ENCODE measurements at places on chromosomes 5 and 9.

- no peak for DNase-seq
Measured at GRCh38 chr9:119880361-119880760, 511.1 kb upstream of the BRINP1 start.

- DNase-seq, result no peak
Measured at GRCh38 chr9:135703726-135704125, 1.7 kb downstream of the KCNT1 start.

DNA sequence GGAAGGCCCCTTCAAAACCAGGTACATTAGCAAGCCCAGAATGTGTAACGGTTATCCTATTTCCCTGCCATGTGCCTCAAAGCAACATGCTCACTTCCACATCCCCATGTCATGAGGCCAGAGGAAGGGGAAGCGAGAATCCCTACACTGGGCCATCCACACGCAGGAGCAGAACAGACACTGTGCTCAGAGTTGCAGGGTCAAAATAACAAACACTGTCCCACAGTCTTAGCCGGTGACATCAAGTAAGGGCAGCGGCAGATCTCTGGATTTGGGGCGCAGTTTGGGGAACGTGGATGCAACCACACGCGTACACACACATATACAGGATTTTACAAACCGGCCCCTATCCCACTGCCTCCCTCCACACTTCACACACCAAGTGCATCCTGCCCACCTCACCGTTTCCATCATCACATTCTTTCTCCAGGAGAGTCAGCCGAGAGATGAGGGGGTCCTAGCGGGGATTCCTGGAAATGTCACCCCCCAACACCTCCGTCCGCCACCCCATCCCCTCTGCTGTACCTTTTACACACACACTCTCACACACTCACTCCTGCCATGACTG, 776 bp downstream of the APBA1 start:
- DNase-seq, result no peak

GRCh38 chr5:81965524-81965923, 6.3 kb upstream of the ATG10 start:
- DNase-seq, result no peak

GRCh38 chr9:89427621-89428221, 70.2 kb downstream of the SEMA4D start:
- DNase-seq, result no peak

All from esophagus squamous epithelium (tissue), 5 donors.